ENCODE measurements at places on chromosomes 5 and 9. TPM values are rescaled to one million over a fixed set of nuclear protein-coding genes. Genes with fewer than 3 reads are reported as not detected.

DNA sequence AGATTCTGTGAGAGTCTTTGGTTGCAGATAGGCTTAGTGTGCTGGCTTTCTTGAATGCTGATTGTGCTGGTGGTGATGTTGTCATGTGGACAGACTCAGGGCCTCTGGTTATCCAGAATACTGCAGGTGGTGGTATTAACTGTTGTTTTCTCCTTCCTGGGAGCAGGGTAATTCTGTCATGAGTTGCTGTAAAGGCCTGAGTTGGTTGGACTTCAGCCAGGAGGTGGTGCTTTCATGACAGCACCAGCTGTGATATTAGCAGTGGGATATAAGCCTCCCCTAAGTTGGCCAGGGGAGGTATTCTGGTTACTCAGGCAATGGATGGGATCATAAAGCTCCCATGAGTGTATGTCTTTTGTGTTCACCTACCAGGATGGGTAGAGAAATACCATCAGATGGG is 16.4 kb upstream of the RNF180 start:
- no peak for DNase-seq

- DNase-seq: no peak
Observed at GRCh38 chr5:108703313-108703712, 44.4 kb upstream of the FER start.

DNA sequence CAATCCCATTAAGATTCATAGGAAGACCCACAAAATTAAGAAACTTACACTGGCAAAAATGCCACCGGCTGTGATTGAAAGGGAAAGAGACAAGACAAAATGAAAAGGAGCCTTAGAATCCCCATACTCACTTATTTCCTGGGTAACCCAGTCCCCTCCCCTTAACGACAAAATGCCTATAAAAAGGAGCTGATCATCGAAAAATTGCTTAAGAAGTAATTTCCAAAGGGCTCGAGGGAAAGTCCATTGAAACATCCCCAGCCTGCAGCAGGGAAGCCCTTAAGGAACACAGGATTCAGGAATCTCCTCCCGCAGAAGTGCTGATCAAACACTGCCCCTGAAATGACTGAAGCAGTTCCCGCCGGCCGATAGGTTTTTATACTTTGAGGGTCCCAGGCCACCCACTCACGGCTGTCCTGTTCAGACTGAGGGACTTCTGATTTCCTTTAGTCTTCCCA is 677 bp upstream of the ZNF79 start:
- DNase-seq: no peak

GRCh38 chr5:150213530-150213929 is 23.7 kb downstream of the SLC6A7 start:
- DNase-seq: no peak

DNA sequence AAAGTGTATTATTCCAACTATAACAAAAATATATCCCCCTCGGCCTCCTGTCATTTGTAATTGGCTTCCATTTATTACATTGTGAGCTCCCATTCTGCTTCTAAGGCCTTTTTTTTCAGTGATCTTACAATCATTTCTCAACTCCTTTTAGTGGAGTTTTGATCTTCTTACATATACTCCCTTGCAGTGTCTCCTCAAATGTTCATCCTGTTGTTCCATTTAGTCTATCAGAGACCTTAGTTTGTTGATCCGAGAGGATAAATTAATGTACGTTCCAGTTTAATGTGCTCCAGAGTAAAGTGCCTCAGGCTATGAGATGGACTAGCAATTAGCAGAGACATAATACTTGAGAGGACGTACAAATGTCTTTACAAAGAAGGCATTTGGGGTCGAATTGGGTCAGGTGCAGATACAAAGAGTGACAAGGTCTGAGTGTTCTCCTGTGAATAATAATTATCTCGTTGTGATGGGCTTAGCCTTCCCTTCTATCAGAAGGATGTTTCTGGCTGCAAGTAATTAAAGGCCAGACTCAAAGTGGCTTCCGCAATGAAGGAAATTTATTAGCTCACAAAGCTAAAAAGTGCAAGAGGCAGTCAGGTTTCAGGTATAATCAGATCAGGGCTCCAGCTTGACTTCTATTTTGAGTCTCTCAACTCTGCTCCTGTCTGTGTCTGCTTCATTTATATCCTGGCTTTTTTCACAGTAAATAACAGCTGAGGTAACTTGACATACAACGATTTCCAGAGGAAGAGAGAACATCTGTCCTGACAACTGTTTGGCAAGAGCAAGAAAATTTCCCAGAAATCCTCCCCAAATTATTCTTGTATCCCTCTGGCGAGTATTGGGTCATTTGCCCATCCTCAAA is 30.1 kb downstream of the ARRDC3 start:
- DNase-seq: no peak

- DNase-seq: no peak
Observed at GRCh38 chr5:54454602-54455001, 897 bp upstream of the HSPB3 start.

Gene MVB12B
- 37.5 TPM for total RNA-seq

Gene LCN10
- 40.6 TPM for total RNA-seq

Gene SLC36A3
- total RNA-seq: not detected

All from ureter (tissue), 1 donor.